ENCODE measurements at places on chromosomes 3 and 15.
A peak's percentile ranks its signal among the peaks of the same experiment; 100 is the strongest.

GRCh38 chr3:110528305-110529121 is 543.1 kb upstream of the NECTIN3 start:
- no peak for DNase-seq

DNA sequence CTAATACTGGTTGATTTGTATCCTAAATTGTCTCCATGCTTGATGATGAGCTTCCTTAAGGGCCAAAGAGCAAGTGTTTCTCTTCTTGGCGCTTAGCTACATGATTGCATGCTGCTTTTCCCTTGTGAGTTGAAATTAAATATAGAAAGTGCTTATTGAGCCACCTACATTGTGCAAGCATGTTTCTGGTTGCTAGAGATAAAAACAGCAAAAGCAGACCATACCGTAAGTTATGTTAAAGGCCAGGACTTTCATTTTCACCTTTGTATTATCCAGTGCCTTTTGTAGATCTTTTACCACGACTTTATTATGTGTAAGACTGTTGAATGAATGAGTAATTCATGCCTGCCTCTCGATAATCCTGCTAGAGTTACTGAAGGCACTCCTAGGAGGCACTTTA is 41.9 kb upstream of the CCNB2 start:
- peak; percentile 50 for DNase-seq

DNA sequence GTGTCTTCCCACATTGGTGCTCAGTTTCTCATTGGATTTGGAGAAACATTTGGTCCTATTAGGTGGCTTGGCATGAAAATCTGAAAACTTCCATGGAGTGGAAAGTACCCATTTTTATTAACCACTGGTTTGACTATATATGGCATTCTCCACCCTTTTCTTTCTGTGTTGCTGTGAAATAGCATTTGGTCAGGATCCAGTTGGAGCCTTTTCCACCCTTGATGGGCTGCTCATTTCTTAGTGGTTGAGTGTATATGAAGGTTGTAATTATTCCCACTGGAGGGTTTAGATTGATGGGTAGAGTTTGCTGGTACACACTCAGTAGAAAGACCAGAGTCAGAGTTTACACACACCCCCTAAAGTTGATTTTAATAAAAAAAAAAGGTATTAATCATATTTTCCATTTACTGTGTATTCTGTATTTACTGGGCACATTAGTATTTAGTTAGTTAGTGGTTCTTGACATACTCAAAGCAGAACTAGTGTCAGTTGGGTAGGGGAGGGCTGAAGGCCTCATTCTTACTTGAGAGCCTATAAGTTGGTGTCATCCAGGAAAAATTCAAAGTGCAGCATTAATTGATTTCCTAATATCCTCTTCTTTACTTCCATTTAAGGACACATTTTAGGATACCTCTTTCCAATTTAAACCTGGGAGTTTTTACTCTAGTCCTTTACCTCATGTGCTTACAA is 69.5 kb downstream of the FLNB start:
- DNase-seq, result no peak

- no peak for DNase-seq
These were observed 360.5 kb upstream of the NAALADL2 start for GRCh38 chr3:174498638-174499037.

DNA sequence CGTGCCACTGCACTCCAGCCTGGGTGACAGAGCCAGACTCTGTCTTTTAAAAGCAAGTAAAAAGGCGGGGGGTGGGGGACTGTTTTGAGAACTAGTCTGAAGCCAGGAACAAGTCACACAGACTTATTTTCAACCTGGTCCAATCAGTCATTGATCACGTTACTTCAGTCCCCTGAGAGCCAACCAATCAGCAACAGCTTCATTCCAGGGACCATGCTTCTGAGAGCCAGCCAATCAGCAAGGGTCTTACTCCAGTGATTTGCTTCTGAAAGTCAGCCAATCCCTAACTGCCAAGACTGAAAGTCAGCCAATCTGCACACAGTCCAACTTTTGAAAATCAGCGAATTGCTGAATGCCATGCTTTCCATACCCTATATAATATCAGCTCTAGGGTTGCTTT is 48.6 kb upstream of the C15orf39 start:
- DNase-seq, result peak; percentile 59

DNA sequence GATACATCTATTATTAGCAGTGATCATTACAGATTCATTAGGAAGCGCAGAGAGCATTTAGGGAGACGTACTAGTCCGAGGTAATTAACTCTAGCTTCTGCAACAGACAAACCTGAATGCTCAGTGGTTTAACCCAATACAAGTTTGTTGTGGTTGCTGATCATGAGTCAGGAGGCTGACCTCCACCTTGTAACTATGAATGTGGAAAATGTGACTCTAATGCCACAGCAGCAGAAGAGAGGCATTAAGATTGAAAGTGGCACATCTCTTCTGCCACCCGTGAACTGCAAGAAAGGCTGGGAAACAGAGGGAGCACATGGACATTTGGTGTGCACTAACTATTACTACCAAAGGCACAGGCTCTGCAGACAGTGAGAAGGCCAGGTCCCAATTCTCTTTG is 71.2 kb upstream of the C3orf80 start:
- DNase-seq, result no peak

DNA sequence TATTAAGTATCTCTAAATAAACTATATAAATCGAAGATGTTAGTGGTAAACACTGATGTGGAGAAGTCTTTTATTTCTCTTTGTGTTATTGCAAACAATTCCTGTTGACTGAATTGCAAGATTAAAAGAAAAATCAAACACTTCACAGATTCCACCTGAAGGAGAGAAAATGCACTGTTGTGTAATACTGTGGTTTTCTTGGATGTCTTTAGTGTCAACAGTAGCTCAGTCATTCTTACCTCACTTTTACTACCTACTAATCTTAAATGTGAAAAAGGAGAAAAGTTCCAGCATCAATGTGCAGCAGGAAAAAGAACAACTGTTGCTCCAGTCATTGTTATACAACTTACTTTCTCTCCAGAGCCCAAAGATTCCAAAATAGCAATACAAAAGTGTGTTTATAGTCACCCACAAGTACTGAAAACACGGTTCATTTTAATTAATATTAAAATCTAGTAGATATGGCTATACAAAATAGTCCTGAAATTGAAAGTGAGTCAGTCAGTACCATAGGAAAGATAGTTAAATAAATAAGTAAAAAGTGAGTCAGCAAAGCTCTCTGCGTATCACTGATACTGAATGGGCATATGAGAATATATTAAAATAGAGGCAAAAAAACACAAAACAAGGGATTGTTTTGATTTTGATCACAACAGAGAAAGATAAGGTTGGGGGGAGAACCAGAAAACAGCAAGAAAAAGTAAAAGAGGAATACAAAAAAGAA is 90.5 kb upstream of the CSPG5 start:
- DNase-seq, result no peak

- DNase-seq, result no peak
These were observed 127.9 kb downstream of the DMXL2 start for GRCh38 chr15:51494411-51495314.

DNA sequence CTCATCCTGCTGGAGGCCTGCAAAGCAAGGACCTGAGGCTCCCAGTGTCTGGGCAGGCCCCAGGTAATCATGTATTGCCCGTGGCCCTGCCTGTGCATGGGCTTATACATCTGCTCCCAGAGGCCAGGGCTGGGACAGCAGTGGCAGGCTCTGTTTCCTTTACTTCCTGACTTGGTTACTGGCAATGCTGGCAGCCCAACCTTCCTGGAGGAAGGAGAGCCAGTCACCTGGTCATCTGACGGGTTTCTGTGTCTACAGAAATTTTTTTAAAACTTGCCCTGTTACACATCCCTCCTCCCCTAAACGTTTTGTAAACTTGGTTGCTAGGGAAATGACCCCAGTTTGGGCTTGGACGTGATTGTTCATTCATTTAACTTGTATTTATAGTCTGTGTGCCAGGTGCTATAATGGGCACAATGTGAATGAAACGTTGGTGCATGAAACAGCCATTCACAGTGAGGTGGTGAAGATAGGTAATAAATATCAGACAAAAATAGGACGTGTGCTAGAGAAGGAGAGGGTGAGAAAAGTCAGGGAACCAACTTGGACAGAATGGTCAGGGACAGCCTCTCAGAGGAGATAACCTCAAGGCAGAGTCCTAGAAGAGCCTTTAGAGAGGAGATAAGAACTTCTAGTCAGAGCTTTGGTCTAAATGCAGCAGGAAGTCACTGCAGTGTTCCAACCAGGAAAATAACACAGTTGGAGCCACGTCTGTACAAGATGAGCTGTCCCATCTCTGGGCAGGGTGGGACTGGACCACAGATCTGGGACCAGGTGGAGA is 14.1 kb downstream of the TEX264 start:
- no peak for DNase-seq

DNA sequence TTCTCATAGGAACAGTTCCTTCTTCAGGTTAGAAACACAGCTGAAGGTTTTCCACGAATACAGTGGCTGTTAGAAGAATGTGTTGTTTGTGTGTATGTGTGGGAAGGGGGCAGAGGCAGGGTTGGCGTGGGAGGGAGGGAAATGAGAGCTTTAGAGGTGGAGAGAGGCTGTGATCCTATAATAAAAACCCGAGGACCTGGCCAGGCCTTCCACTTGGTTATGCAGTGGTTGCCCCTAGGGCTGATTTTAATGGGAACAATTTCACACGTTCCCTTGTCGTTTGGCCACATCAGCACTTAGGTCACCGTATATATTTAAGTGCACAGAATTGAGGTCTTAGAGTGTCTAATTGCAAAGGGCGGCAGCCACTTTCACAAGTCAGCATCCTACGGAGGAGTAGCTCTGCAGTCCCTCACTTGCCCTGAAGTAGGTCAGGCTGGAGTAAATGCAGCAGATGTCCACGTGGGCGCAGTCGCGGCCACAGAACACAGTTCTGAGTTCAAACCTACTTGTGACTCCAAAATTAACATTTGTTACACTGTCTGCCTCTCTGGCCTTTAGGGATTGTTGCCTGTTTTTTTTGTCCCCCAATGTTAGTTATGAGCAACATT is 85.6 kb downstream of the PDCD6IP start:
- DNase-seq, result no peak

GRCh38 chr3:124383051-124383450 is 347.2 kb upstream of the UMPS start:
- DNase-seq, result no peak

- no peak for DNase-seq
These were observed 6.1 kb upstream of the THSD4 start for GRCh38 chr15:71109130-71109529.

DNA sequence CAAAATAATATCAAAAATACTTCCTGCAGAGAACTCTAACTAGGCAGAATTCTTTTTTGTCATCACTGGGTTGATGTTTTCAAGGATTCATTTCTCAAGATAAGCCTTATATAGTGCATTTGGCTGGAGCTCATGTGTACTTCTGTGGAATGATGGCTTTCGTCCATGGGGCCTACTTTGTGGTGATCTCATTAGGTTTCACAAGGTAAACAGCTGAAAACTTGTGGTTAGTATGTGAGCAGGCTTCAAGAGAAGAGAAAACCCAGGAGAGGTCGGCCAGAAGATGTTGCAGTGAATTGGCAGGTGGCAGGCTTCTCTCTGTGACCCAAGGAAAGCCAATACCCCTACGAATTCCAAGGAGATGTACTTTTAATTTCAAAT is 121.4 kb upstream of the PHLDB2 start:
- no peak for DNase-seq

Data from suppressor macrophage treated with lipopolysaccharide for 4 hours (primary cell).